ENCODE measurements at places on chromosomes 7 and 10. TPM values are rescaled to one million over a fixed set of nuclear protein-coding genes. Genes with fewer than 3 reads are reported as not detected.

Gene SHOC2
- 77.3 TPM for total RNA-seq

Gene H2BK1
- 1.6 TPM for total RNA-seq

Gene BTBD16
- total RNA-seq = not detected

Gene MBL2
- not detected for total RNA-seq

DNA sequence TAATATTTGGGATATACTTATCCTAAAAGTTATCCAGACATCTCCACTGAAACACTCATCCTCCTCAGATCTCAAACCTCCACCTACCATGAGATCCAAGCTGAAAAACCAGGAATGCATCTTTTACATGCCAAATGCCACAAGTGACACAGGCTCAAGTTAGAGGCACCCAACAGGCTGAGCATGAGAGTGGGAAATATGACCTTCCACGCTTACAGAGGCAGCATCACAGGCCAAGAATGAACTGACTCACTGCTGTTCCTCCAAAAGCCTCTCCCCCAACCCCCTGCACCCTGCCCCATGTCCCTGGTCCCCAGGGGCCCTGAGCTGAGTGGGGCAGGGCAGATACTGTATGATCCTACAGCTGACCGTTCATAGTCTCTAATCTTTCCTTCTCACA is 4.8 kb upstream of the MTPAP start:
- DNase-seq = no peak

- no peak for DNase-seq
These were observed 26.5 kb upstream of the WNT16 start for GRCh38 chr7:121302214-121302745.

All from CD8-positive, alpha-beta T cell (primary cell).